KBM-7 (cell line): ENCODE measurements at places on chromosomes 6 and 20.

DNA sequence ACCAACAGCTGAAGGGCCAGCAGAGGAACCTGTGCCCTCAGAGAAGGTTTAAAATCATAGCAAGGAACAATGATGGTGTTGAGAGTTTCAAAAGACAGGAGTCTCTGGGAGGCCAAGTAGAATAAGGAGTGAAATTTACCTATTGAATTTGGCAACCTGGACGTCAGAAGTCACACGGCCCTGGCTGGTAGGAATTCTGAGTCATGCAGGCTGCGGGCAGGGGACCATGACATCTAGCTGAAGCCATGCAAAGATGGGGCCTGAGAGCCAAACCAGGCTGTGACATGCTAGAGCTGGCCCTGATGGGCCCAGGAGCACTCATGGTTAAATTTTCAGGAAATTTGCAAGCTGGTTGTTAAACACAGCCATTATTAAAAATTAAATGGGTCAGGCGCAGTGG lies 64.0 kb upstream of the SNX9 start:
- DNase-seq: no peak

DNA sequence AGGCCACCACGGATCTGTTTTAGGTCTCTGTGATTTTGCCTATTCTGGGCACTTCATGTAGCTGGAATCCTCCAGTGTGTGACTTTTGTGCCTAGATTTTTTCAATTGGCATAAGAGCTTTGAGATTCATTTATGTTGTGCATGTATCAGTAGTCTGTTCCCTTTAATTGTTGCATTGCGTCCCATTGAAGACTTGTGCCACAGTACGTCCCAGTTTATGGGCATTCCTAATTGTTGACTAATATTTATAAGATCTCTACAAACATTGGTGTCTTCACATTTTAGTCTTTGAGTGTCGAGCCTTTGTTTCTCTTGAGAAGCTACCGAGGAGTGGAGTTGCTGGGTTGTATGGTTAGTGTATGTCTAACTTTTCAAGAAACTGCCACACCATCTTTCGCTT lies 704 bp upstream of the FAM210B start:
- DNase-seq: no peak

DNA sequence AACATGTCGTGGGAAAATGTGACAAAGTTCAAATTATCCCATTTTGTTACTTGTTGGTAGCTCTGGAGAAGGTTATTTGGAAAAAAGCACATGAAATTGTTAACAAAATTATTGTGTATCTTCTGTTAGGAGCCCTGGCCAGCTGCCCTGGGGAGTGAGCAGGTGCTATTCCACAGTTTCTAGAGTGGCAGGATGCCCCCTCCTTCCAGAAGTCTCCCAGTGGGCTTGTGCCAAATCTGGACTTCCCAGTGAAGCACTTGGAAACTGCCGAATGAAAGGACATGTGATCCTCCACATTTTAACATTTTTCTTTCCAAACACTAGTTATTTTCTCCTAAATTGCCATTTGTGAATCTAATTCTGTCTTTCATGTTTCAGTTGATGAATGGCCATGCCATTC lies 66.9 kb upstream of the CLDN20 start:
- DNase-seq: no peak

GRCh38 chr20:63627751-63628245 lies 897 bp upstream of the GMEB2 start:
- DNase-seq: no peak

GRCh38 chr6:158575550-158575949 lies 15.7 kb downstream of the TMEM181 start:
- no peak for DNase-seq

DNA sequence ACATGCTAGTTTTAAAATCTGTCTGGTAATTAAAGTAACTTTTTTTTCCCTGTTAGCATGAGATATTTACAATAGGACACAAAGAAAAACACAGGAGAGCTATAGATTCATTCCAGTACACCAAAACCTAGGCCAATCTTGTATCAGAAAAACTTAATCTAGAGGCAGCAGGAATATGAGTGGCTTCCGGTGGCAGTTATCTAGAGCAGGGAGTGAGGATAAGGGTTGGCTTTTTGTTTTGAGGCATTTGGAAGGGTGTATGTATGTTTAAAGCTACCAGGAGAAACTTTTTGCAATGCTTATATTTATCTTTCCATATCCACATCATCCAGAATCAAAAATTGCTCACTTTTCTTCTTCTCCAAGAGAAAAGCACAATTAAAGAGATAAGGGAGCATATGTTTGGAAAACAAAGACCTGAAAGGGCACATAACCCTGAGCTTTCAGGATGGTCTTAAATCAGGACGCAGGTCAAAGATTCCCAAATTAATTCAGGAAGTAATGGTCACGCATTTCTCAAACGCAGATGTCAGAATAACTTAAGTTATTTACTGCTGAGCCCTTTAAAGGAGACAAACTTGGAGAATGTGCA lies 13.1 kb downstream of the TFAP2A start:
- no peak for DNase-seq

DNA sequence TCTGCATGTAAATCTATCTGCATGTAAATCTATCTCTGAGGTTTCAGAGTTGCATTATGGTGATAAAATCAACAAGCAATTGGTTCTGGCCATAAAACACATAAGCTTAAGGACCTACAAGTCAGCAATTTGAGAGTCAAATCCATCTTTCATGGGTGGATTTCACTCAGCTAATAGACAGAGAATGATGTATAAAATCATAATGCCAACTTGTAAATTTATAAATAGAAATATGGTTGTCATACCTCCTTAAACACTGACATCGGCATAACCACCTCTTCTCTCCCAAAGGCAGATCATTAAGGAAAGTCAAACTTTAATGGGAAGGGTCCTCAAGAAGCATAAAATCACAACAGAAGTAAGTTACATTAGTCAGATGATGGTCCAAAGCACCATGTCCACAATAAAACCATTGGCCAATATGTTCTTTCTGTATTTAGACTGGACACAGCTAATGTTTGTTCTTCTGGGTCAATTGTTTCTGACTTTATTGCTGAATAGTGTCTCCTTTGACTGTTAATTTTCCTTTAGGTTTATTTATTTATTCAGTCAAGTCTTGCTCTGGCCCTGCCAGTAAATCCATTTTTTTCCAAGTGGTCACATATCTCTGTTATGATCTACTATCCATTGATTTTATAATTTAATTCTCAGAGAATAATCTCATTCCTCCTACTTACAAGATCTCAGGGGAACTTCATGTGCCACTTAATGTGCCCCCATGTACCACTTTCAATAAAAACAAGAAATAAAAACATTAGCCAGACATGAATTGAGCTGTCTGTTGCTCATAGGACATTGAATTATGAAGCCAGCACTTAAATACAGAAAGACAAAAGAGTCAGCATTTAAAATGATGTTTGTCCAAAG lies 382.9 kb upstream of the IRAK1BP1 start:
- DNase-seq: no peak
